Activated T-helper 2 cell treated with anti-CD3 and anti-CD28 coated beads, Interferon-gamma antibody, Interleukin-2, Interleukin-4, amounts not matched to agents 10 μg/mL and 5 μg/mL and 100 μg/mL, durations not matched to agents 14 hours and 24 hours and 36 hours (primary cell): ENCODE measurements at places on chromosomes 12 and 14. TPM values are rescaled to one million over a fixed set of nuclear protein-coding genes. Genes with fewer than 3 reads are reported as not detected.

GRCh38 chr14:48973151-48973550 lies 613.0 kb downstream of the RPS29 start:
- no peaks in the 10 kb centered on the region for H3K27me3 ChIP-seq
- H3K4me3 ChIP-seq = no peak overlapping the region
- no peak overlapping the region for H3K27ac ChIP-seq
- no peak for DNase-seq

DNA sequence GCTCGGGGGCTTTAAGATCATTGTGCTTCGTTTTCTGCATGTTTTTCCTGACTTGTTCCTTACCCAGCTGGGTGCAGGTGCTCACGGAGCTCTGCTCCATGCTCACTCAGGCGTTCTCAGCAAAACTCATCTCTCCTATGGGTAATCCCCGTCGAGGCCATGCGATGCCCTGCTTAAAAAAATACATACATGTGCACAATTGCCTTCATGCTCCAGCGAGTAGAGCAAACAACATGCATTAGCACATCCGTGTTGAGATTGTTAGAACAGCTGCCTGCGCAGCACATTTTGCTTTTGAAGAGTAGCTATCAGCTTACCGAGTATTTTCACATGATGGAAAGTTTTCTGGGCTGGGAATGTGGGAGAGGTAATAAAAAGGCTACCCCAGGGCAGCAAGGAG lies 16.2 kb downstream of the AACS start:
- H3K27me3 ChIP-seq = no peaks in the 10 kb centered on the region
- no peaks in the 10 kb centered on the region for H3K4me1 ChIP-seq
- peaks cover 60% of the 10 kb centered on the region for H3K36me3 ChIP-seq
- DNase-seq = no peak
- no peak overlapping the region for H3K4me3 ChIP-seq
- H3K27ac ChIP-seq = no peak overlapping the region

GRCh38 chr14:54252072-54252730 lies 144.6 kb upstream of the CDKN3 start:
- H3K4me3 ChIP-seq = no peak overlapping the region
- DNase-seq = no peak
- H3K36me3 ChIP-seq = no peaks in the 10 kb centered on the region
- no peak overlapping the region for H3K27ac ChIP-seq
- H3K27me3 ChIP-seq = peaks cover 7% of the 10 kb centered on the region

GRCh38 chr12:82481954-82482353 lies 123.6 kb downstream of the METTL25 start:
- no peak overlapping the region for H3K4me3 ChIP-seq
- H3K27me3 ChIP-seq = no peaks in the 10 kb centered on the region
- no peaks in the 10 kb centered on the region for H3K4me1 ChIP-seq
- no peak overlapping the region for H3K27ac ChIP-seq
- no peaks in the 10 kb centered on the region for H3K36me3 ChIP-seq

The PAX9 gene
- not detected in 2 replicates for total RNA-seq

GRCh38 chr12:4225571-4225970 lies 48.0 kb upstream of the CCND2 start:
- no peak overlapping the region for H3K4me3 ChIP-seq
- no peak for DNase-seq
- peaks cover 9% of the 10 kb centered on the region for H3K4me1 ChIP-seq
- peaks cover 13% of the 10 kb centered on the region for H3K27me3 ChIP-seq

The SLC6A15 gene
- total RNA-seq = not detected in 2 replicates

The PROX2 gene
- 0.05 and 0.34 TPM in 2 replicates for total RNA-seq

GRCh38 chr12:13812168-13812567 lies 169.2 kb downstream of the GRIN2B start:
- no peak for DNase-seq
- no peak overlapping the region for H3K27ac ChIP-seq
- H3K27me3 ChIP-seq = no peaks in the 10 kb centered on the region
- no peak overlapping the region for H3K4me3 ChIP-seq
